NCI-H1048 (cell line): ENCODE measurements at places on chromosomes 11 and 22.

GRCh38 chr11:37087650-37088572, 489.9 kb upstream of the RAG2 start:
- no peak for DNase-seq

DNA sequence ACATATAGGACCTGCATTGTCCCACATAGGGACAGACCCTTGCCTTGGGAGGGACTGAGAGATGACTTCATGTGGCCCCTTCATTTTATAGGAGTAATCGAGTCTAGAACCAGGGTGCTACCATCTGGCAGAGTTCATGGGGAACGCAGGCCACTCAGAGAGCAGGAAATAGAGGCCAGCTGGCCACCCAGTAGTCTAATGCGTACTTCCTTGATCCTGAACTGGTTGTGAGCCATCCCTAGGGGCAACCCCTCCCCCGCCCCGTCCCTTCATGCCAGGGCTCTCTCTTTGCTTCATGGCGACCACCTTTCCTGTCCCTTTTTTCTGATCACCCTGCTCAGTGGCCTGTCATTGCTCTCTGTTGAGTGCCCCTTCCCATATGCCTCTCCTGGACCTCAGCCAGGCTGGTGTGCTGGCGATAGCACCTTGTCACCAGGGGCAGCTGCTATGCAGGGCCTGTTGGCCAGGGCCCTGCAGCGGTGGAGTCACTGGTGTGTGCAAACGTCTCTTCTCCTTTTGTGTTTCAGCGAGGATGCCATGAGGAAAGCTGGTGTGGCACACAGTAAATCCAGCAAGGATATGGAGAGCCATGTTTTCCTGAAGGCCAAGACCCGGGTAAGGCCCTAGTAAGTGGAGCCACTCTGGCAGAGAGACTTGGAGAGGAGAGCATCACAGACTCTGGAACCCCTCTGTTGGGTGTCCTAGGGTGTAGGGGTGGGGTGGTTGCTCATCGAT, 29.3 kb downstream of the MED15 start:
- DNase-seq: no peak

- DNase-seq: no peak
Measured at GRCh38 chr11:108122166-108122628, 830 bp downstream of the ACAT1 start.

DNA sequence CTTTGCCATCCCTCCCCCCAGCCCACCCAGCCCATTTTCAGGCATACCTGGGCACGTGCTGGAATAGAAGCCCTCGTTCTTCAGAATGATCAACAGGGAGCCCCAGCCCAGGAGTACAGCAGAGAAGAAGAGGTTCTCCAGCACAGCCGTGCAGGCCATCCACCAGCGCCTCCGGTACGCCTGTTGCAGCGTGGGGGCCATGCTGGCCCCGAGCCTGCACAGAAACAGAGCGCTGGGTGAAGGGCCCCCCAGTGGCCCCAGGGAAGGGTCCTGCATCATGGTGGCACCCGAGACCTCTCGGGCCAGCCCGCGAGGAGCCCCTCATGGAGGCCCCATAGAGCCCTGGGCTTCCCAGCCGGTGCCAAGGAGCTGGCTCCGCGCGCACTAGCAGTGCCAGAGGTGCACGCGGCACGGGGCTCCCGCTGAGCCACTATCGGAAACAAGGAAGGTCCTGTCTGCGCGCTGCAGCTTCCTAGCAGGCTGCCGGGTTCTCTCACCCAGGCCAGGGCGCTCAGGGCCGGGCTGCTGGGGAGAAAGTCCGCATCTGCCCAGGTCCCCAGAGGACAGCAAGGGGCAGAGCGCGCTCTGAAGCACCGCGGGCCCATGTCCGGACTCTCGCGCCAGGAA, 1.5 kb downstream of the SLC43A1 start:
- no peak for DNase-seq

DNA sequence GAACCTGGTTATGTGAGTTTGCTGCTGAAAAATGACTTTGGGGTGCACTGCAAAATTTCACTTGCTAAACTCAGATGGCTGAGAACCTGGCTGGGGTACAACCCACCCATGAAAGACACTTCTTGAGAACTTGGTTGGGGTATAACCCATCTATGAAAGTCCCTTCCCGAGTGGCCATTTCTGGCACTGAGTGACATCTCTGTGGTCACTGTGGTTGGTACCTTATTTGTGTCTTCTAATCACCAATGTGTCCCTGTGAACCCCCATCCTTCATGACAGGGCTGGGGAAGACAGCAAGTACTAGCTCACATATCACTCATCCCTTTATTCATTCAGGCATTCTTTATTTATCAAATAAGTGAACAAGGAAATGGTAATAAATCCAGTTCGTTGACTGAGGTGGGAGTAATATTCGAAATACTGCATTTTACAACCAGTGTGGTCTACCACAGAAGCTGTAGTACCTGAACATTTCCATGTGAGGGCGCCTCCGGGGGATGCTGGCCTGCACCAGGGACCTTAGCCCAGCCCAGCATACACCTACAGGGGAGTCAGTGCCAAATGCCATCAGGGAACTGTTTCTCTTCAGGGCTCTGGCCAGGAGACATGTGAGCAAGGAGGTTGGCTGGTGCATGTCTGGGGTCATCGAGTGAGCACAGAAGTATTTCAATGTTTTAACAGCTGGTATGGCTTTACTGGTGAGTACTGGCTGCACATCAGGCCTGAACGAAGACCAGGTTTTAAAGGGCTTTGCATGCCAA, 122.1 kb downstream of the CSNK2A3 start:
- no peak for DNase-seq

DNA sequence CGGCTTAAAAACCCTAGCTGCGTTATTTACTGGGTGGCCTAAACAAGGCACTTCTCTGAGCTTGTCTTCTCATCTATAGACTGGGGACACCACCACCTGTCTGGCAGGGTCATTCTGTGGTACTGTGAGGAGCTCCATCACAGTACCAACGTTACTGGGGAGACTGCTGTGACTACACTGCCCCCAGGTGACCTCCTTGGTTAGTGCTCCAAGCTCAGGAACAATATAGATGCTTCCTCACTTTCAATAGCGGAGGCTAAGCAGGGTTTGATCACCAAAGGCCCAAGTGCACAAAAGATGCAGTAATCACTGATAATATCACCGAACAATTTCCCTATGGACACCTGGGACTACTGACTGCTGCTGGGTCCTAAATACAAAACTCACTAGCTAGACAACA, 18.8 kb downstream of the PRPF19 start:
- DNase-seq: no peak

GRCh38 chr11:15493066-15493465, 378.3 kb downstream of the INSC start:
- DNase-seq: no peak

- no peak for DNase-seq
Measured at GRCh38 chr11:79241205-79241851, 199.5 kb downstream of the TENM4 start.

GRCh38 chr11:65766535-65766934, 14.2 kb downstream of the AP5B1 start:
- no peak for DNase-seq

- DNase-seq: no peak
Measured at GRCh38 chr11:107859459-107860239, 1.1 kb upstream of the SLC35F2 start.

DNA sequence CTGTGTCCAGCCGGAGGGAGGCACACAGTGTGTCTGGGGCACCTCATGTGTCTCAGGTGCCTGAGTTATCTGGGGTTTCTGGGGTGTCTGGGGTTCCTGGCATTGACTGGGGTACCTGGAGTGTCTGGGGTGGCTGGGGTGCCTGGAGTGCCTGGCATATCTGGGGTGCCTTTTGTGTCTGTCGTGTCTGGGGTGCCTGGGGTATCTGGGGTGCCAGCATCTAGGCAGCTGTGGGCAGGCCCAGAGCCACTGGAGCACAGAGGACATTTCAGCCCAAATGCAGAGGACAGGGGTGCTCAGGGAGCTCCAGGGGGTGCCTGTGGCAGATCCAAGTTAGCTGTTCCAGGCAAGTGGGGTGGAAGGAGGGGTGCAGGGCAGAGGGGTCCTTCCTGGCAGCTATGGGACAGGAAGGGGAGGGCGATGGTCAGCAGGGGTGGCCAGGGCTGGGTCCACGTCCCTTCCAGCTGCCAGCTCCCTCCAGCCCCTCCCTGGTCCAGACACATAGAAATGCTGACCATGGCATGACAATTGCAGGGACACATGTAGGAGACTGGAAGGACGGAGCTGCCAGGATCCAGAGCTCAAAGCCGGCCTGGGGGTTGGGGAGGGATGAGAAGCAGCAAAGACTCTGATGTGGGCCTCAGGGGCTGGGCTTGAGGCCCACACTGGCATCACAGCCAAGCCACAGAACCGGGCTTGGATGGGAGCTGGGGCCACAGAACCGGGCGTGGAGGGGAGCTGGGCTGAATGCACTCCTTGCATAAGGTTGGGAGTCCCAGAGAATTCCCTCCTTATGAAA, 133.0 kb downstream of the BRD1 start:
- no peak for DNase-seq

DNA sequence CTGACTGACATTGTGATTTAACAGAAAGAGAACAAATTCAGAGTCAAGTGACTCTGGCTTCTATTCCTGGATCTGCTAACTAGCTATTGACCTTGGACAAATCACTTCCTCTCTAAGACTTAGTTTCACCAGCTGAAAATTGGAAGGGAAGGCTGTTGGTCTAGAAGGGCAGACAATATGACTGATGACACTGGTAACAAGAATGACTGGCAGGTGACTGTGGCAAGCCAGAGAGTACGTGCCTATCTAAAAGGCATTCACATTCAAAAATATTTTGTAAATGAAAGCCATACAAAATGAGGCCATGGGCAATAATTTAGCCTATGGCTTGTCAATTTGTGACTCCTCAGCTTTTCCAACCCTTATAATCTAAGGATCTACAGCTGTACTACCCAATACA, 23.5 kb downstream of the SERGEF start:
- DNase-seq: no peak

DNA sequence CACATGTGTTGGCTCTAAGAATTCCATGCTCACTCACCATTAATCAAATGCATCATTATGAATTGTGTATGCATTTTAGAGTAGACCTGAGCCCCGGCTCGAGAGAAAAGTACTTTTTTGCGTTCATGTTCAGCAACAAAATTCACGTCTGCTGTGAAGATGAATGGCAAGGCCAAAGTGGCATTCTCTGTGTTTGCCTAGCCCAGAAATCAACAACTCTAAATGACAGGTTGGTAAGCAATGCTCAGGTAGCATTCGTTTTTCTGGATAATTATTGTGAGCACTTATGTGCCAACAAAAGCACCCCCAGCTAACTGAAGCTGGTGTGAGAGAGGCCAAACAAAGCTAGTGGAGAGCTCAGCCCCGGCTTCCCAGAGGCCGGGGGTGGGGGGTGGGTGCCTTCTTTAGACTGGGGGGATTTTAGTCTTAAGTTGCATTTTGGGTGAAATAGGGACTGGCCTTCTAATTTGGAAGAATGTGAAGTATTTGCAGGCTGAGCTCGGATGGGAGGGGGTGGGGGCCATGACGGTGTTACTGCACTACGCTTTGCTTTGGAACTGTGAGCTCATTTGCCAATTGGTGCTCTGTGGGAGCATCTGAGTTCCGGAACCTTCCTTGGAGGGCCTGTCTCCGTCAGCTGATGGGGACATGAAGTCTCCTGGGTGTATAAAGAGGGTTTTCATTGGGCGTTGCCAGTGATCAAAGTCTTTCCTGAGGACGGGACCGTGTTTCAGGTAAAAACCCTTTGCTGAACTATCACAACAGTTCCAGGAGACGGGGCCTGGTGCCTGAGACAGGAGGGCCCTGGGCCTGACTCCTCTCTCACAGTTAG, 29.0 kb upstream of the ALX4 start:
- no peak for DNase-seq

DNA sequence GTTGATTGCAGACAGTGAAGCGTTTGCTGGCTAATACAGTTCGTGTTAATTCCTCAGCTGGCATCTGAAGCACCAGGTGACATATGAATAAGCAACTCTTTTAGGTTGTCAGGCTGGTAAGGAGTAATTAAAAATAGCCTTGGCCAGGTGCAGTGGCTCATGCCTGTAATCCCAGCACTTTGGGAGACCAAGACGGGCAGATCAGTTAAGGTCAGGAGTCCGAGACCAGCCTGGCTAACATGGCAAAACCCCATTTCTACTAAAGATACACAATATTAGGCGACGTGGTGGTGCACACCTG, 74.9 kb downstream of the CECR2 start:
- DNase-seq: no peak

DNA sequence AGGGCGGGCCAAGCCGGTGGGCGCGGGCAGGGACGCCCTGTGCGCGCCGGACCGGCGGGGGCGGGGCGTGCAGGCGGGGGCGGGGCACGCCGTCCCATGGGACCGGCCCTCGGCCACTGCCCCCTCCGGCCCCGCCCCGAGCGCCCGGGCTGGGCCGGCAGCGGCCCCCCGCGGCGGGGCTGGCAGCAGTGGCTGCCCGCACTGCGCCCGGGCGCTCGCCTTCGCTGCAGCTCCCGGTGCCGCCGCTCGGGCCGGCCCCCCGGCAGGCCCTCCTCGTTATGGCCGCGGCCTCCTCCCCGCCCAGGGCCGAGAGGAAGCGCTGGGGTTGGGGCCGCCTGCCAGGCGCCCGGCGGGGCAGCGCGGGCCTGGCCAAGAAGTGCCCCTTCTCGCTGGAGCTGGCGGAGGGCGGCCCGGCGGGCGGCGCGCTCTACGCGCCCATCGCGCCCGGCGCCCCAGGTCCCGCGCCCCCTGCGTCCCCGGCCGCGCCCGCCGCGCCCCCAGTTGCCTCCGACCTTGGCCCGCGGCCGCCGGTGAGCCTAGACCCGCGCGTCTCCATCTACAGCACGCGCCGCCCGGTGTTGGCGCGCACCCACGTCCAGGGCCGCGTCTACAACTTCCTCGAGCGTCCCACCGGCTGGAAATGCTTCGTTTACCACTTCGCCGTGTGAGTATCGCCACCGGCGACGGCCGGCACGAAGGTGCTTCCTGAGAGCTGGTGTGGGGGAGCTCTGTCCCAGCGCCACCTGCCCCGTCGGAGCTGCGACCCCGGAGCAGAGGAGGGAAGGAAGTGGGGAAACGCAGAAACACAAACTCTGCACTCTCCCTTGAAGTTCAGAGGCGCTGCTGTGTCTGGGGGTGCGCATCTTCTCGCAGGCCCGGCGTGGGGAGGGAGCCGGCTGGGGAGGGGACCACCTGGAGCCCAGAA, at the start of gene KCNQ1:
Gene KCNQ1, plus strand, starts transcription at position 188 of the 925 bp plus-strand sequence. Its CDS starts 91 bp downstream, at position 279.
- no peak for DNase-seq

- DNase-seq: no peak
Measured at GRCh38 chr11:65576232-65576866, 496 bp downstream of the EHBP1L1 start.

- DNase-seq: peak; percentile 32
Measured at GRCh38 chr22:27107824-27108223, 450.4 kb downstream of the MIAT start.

GRCh38 chr11:69416762-69417698, 64.4 kb upstream of the LINC01488 start:
- no peak for DNase-seq

DNA sequence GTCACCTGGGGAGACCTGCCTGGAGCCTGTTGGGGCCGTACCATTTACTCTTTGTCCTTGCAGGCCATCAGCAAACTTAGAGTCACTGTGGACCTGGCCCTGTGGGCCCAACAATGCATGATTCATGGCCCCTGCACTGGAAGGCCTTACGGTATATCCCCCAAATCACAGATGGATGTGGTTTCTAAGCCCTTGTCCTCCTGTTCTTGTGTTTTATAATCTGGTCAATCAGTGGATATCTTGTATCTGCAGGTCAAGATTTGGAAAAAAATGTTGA, 6.2 kb downstream of the TSKU start:
- DNase-seq: no peak
